Breast epithelium (tissue), 4 donors: ENCODE measurements at places on chromosomes 6 and 20.

DNA sequence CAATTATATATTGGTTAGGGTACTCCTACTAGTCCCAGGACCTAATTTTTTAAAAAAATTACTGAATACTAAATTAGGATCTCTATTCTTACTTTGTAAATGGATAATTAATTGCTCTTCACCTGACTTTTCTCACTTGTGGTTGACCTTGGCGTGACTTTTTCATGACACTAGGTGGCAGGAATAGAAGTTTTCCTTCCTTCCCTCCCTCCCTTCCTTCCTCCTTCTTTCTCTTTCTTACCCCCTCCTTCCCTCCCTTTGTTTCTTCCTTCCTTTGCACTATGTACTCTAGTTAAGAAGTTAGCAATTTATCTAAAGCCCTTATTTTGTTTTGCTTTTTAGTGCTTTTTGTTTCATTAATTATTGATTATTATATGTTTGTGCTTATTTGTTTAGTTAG lies 20.4 kb upstream of the HBS1L start:
- no peak for DNase-seq

- DNase-seq, result no peak
Observed at GRCh38 chr6:158033077-158033750, 51.6 kb downstream of the SYNJ2 start.

DNA sequence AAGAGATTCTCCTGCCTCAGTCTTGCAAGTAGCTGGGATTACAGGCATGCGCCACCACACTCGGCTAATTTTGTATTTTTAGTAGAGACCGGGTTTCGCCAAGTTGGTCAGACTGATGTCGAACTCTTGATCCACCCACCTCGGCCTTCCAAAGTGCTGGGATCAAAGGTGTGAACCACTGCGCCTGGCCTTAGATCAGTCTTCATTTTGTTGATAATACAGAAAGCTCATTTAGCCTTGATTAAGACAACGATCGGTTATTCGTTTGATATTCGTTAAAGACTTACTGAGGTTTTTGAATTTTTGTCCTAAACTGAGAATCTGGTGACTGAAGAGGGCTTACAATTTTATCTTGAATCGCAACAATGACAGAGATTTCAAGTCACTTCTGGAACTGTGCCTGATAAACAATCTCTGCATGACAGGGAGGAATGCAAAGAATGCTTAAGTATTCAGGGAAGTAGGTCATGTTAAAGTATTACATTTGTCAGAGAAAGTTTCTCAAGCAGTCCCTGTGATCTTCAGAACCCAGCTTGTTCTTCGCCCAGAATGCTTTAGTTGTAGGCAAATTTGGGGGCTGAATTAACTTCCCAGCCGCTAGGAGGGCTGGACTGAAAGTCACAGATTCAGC lies 14.8 kb downstream of the AKAP12 start:
- DNase-seq, result no peak

GRCh38 chr20:46959081-46959692 lies 64.5 kb downstream of the EYA2 start:
- DNase-seq, result no peak

DNA sequence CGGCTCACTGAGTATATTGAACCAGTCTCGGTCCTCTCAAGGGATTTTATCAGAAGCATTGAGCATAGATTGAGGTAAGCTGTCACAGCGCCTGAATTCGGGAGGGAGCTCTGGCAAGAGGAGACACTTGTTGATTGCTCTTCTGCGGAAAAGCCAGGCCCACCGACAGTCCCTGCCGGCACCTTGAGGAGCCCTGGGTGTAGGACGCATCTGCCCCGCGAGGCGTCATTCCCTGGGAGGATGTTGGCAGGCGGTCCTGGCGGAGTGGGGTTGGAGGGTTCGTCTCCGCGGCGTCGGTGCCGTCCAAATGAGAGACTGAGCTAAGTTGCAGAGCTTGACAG lies 843 bp downstream of the FBXO9 start:
- no peak for DNase-seq

GRCh38 chr20:25987073-25987927 lies 290.6 kb upstream of the ZNF337 start:
- DNase-seq, result no peak

DNA sequence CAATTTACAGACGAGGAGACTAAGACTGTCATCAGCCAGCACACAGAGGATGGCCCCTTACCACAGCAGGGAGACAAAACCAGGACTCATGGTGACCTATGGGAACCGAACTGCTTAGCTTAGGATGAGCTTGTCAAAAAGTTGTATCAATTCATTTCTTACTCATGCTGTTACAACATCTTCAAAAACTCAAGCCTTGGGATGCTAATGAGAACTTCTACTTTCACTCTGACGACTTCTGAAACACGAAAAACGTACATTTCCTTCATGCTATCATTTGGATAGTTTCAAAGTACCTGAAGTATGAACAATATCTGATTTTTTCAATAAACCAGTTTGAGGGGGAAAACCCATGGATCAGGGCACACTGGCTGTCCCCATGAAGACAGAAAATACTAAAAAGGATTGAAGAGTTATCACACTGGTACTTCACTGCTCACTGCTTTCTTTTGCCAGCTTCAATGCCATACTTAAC lies 31.9 kb downstream of the HIVEP2 start:
- DNase-seq, result no peak

DNA sequence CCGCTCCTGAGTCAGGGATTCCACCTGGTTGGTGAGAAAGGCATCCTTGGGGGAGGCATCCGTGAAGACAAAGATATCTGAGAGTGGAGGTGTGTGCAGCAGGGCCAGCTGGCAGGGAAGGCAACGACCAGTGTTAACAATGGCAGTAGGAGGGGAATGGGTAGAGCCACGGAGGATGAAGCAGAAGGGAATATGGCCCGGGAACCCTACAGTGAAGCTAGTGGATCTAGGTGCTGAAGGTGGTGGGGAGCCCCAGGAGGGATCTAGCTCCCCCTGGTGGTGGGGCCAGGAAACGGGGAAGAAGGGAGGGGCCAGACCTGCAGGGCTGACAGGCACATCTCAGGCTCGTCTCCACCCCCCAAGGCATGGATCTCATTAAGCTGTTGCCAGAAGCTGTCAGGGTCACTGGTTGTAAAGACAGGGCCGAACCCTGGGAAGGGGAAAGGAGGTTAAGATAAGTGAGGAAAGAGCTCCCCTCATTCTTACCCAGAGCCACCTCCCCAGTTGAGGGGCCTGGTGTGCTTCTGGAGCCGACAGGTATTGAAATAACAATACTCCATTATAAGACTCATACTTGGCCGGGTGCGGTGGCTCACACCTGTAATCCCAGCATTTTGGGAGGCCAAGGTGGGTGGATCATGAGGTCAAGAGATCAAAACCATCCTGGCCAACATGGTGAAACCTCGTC lies 7.3 kb downstream of the VWA7 start:
- DNase-seq, result peak; percentile 77

GRCh38 chr20:25738198-25738597 lies 41.5 kb upstream of the ZNF337 start:
- DNase-seq, result no peak

GRCh38 chr6:74100719-74101287 lies 404.8 kb downstream of the CD109 start:
- DNase-seq, result no peak

DNA sequence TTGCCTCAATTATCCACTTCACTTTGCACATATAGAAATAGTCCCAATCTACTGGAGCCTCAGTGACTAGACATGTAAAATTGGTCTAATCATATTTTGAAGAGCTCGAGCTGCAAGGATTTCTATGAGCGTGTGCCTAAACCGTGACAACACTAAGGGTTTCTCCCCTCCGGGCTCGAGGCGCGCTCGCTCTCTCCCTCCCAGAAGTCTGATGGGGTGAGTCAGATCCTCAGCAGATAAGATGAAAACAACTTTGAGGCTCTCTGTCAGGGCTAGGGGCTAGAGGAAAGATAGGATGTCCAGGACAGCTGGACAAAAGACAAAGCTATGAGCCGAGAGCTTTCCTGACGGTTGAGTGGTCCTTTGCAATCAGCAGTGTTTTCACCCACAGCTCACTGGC lies 16.8 kb downstream of the GNAS-AS1 start:
- no peak for DNase-seq

DNA sequence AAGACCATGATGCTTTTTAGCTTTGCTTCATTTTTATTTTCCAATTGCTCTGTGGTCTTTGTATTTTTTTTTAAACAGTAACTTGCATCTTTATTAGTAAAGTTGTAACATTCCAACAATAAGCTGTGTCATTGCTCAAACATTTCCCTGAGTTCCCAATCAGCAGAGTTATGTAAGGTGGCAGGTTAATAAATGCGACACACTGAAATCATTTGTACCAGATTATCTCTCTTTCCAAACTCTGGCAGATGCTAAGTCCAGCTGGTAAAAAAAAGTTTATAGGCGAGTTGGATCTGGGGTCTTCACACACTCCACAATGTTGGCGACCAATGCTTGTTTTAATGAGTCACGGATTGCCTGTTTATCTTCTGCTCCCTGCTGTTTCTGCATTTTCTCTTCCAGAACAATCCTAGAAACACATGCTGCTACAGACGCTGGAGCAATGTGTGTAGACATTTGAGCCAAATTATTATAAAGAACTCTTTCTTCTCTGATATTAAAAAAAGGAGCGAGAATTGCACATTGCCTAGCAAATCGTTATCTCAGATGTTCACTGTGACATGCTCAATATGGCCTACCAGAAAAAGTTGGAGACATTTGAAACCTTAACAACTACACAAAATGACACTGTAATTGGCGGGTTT lies 113.6 kb upstream of the IFNGR1 start:
- DNase-seq, result no peak

DNA sequence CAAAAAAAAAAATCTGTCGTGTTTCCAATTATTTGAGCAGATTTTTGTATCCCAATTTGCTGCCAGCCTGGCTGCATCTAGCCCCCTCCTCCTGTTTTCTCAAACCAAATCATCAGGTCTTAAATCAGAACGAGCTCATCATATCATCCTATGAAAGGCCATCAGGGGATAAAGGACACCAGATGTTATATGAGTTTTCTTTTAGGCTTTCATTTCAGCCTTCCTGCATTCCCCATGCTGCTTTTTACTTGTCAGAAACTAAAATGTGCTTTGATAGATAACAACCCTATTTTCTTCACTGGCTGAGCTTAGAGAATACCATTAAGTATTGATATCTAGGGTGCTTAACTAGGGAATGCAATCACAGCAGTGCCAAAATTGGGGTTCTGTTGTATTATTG lies 968.4 kb upstream of the SLC35B3 start:
- DNase-seq, result no peak

DNA sequence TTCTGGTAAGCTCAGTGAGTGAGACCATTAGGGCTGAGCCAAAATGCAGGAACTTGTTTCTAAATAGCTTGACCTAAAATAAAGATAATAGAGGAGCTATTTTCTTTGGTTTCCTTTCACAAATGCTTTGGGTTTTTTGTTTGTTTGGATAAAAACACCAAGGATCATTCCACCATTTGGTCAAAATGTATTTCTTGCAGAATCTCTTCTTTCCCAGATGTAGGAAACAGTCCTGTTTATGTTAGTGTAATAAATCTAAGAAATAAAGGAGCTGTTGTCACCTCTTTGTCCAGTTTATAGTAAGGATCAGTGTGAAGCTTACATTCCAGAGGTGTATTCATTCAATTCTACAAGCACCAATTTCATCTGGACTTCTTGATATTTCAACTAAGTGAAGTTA lies 297.8 kb downstream of the GJA1 start:
- no peak for DNase-seq
